ENCODE measurements at places on chromosomes 4 and X. TPM values are rescaled to one million over a fixed set of nuclear protein-coding genes. Genes with fewer than 3 reads are reported as not detected.

DNA sequence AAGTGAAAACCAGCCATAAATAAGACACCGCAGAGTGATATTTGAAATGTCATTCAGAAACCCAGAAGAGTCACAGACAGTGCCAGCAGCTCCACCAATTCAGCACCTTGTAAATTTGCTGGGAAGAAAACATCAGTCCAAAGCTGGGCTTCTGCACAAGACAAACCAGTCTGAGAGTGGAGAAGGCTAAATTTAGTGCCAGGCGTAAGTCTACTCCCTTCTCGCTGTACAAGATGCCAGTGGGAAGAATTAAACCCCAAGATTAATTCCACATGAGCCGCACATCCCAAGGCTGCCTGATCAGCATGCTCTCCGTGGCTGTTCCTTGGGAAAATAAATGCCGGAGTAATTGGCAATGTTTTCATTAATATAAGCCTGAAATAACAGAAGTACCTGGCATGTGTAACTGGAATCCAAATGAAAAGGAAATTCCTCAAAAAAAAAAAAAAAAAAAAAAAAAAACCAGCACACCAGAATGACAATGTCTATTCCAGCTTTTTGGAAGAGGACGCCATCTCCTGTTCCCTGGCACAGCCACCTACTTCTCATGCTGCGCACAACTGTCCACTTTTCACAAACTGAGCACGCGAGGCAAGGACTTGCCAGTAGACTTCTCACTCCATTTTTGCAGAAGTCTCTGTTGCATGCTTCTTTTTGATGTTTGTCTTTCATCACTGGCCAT, 95.5 kb downstream of the NSUN7 start:
- DNase-seq, result peak; percentile 1

GRCh38 chr4:113434247-113434587, 327.3 kb downstream of the CAMK2D start:
- DNase-seq, result no peak

ZNF518B gene
- 23.5 TPM for total RNA-seq

ETDC gene
- not detected for total RNA-seq

DNA sequence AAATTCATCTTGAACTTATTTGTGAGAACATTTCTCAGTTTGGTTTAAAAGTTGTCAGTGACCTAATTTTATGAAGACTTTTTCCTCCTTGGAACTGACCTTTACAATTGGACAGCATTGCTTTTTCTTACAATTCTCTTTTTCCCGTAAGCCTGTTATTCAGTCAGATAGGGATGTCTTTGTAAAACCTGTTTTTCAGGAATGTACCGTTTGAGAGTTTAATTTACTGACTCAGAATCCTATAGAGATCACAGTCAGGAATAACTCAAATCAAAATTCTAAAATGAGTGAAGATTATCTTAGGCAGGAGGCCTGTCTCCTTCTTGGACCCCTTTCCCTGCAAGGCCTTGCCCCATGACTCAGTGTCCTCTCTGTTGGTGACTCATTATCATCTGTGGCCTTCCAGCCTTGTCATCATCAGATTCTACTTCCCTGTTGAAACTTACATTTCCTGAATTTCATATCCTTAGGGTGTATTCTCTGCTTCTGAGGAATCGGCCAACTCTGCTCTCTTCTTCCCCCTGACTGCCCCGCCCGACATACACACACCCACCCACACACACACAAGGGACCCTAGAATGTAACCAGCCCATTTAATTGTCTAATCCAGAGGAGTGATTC, 99.8 kb downstream of the ARHGAP10 start:
- no peak for DNase-seq

- DNase-seq, result no peak
Measured at GRCh38 chr4:86092684-86093083, 267.2 kb downstream of the MAPK10 start.

- no peak for DNase-seq
Measured at GRCh38 chrX:110175146-110175545, 142.7 kb downstream of the AMMECR1 start.

DNA sequence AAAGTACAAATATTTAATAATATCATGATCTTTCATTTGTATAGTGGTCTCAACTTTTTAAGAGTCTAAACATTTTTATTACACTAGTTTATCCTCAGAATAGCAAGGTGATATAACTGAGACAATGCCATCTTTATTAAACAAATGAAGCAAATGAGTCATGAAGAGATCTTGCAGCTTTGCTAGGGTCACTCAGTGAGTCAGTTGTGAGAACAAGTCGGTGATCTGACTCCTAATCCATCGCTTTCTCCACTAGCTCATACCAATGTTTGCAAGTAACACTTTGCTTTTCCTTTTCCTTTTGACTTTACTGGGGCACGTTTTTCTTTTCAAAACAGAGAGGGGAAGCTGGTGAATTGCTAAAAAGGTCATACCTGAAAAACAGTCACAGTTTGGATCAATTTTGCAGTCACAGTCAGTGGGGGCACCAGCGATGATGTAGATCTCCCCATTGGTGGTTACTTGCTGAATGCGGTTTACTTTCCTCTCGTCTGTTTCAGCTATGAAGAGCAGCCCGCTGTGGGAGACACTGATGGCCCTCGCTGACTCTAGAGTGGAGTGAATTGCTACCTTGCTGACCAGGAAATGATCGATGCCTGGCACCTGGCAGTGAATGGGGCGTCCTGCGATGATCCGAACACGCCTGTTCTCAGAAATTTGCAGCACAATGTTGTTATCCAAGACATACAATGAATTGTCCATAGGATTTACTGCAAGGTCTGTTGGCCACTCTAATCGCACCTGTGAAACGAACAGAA, 75.7 kb downstream of the SH2D1A start:
- DNase-seq, result no peak

AVPR2 gene
- total RNA-seq, result 7.2 TPM

SPANXN4 gene
- total RNA-seq, result not detected

Measured in mesenteric fat pad (tissue), 1 donor.